ENCODE measurements at places on chromosomes 16 and 17.
A peak's percentile ranks its signal among the peaks of the same experiment; 100 is the strongest.

GRCh38 chr16:58824201-58824600 lies 90.1 kb upstream of the GOT2 start:
- peak; percentile 29 for DNase-seq

DNA sequence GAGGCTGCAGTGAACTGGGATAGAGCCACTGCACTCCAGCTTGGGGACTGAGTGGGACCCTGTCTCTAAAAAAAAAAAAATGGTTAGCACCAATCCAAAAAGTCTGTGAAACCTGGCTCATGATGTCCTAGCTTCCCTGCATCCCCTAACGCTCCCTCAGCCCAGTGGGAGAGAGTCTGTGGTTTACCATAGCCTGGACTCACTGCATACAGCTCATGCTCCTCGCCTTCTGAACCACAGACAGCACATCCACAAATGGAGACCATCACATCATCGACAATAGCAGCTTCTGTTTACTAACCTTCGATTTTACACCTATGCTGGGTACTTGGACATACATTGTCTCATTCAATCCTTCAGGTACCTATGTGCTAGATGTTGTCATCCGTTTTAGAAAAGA lies 43.6 kb downstream of the NLRC5 start:
- DNase-seq: no peak

DNA sequence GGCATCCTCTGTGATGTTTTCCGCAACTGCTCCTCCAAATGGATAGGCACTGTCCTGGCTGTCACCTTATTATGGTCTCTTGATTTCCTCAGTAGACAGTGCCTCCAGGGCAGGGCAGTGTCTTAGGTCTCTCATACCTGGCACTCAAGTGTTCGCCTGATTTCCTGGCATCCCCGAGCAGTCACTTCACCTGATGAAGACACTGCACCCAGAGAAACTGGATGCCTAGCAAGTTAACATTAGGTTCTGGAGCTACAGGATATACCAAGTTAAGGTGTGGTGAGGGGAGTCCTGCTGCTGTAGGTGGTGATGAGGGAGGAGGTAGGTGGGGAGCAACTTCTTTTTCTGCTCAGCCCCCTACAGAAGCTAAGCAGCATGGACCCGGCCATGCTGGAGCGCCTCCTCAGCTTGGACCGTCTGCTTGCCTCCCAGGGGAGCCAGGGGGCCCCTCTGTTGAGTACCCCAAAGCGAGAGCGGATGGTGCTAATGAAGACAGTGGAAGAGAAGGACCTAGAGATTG lies 3.9 kb upstream of the MAZ start:
- DNase-seq: no peak

DNA sequence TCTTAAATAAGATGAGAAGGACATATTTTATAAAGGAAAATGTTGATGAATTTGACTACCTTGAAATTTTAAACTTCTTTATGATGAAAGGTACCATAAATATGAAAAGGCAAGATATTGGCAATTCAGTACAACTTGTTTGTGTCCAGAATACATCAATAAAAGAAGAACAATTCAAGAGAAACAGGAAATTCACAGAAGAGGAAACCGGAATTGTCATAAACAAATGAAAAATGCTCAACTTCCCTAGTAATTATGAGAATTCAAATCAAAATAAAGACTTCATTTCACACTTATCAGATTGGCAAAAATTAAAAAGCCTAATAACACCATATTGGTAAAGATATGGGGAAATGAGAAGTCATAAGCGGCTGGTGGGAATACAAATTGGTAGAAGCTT lies 54.3 kb downstream of the WSB1 start:
- DNase-seq: no peak

DNA sequence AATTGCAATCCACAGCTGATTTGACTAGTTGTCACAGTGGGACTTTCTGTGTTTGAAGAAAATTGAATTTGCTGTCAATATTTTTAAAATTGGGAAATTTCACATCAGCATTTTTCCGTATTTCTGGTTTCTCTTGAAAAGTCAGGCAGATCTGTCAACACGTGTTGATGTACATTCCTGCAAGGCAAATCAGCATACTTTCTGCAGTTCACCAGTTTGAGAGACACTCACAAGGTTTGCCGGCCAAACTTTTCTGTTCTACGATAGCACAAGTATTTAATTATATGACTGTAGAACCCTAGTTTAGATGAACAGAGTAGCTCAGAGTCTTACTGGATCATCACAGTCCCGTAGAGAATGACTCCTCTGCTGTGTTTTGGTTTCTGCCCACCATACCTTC lies 102.0 kb downstream of the ADAMTS18 start:
- DNase-seq: no peak

DNA sequence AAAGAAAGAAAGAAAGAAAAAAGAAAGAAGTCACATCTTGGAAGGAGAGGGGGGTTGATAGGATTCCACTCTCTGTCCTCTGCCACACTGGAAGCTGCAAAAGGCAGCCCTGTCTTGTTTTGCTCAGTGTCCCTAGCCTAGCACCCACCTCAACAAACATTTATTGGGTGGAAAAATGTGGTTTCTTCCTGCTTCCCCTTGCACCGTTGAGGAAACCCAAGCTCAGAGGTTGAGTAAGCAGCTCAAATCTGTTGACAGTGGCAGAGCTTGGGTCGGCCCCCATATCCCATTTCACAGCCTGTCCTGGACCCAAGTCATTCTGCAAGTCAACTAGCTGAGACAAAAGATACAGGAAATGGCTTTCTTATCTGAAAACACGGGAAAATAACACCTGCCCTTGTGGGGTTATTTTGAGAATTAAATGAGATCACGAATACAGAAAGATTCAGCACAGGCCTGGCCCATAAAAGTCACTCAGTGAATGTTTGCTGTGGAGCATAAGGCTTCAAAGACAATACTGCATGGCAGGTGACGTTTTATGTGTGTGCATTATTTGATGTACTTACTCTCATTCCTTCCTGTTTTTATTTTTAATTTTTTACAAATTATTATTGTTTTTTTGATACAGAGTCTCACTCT lies 63.6 kb downstream of the SCNN1B start:
- no peak for DNase-seq

- DNase-seq: no peak
Measured at GRCh38 chr17:17343160-17343735, 40.1 kb downstream of the NT5M start.

GRCh38 chr17:8836821-8837562 lies 30.5 kb downstream of the PIK3R6 start:
- no peak for DNase-seq

DNA sequence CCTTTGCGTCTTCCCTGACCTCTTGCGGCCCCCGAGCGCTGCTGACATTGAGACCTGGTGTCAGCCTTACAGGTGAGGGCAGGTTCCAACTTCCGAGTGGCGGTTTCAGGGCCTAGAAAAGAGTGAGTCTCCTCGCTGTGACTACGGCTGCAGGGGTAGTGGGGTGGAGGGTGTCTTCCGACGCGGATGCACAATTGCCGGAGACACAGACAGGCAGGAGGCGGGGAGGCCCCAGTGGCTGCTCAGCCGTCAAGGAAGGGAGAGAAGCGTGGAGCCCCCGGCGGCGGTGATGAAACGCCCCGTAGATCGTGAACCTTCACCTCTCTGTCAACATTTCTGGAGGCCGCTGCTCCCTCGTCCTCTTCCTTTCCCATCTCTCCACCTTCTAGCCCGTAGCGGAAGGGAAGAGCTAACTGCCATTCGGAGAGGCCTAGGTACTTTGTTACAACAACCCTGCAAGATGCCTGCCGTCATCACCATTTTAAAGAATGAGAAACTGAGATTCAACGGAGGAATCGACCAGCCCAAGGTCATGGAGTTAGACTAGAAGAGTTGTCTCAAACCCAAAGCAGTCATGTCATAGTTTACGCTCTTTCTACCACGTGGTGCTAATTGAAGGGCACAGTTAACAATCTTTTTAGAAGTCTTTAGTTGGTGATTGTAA lies 485 bp downstream of the DNAJA3 start:
- DNase-seq: no peak

DNA sequence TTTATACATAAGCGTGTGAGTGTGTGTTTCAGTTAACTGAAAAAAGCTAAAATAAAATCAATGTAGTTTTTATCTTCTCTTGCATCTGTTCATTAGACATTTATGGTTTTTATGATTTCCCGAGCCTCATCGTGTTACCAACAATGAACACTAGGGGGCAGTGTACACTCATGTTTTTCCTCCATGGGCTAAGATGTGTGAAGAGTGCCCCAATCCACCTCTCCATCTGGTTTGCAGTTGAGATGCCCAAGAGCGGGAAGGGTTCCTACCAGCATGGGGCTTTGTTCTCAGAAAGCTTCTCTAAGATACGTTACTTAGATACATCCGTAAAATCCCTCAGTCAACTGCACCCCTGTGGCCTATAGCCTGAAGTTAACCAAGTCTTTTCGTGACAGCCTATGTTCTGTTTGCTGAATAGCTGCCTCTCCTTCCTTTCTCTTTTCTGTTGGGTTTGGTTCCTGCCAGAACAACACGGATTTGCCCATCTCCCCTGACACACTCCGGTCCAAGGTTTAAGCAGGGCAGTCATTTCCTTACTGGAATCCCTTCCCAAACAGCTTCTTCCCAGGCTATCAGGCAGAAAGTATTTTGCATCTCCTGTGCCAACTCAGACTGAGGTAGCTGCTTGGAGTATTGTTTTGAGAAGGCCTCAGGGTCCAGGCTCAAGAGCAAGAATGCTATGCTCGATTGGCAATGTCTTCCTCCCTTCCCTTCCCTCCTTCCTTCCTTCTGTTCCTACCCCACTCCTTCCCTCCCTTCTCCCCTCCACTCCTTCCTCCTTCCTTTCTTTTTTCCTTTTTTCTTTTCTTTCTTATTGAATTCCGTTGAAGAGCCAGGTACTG lies 12.9 kb upstream of the ELAC2 start:
- peak; percentile 84 for DNase-seq

- no peak for DNase-seq
Measured at GRCh38 chr16:88484505-88485365, 31.7 kb downstream of the ZFPM1 start.

- DNase-seq: no peak
Measured at GRCh38 chr16:68452176-68452575, 3.9 kb upstream of the SMPD3 start.

- peak; percentile 34 for DNase-seq
Measured at GRCh38 chr17:70622368-70623260, 453.3 kb downstream of the KCNJ2 start.

- no peak for DNase-seq
Measured at GRCh38 chr16:57303021-57303909, 18.8 kb upstream of the PLLP start.

DNA sequence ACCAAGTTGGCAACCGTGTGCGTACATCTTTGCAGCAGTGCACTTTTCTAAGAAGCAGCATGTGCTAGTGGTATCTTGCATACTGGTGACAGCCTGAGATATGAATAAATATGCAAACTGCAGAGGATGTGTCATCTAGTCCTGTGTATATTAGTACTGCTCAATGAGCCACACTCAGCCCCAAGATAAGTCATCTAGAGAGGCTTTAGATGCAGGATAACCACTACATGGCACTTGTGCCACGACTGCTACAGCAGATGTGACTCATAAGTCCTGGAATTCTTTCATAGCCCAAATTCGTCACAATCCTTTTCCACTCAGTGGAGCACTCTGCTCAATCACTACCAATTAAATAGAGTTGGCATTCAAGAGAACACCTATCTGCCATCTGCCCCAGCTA lies 171.5 kb downstream of the AXIN2 start:
- no peak for DNase-seq

All from muscle of arm (tissue), 14 donors.